ENCODE measurements at places on chromosomes 5 and 9.

GRCh38 chr5:32708949-32709348 is 2.2 kb upstream of the NPR3 start:
- DNase-seq, result no peak

DNA sequence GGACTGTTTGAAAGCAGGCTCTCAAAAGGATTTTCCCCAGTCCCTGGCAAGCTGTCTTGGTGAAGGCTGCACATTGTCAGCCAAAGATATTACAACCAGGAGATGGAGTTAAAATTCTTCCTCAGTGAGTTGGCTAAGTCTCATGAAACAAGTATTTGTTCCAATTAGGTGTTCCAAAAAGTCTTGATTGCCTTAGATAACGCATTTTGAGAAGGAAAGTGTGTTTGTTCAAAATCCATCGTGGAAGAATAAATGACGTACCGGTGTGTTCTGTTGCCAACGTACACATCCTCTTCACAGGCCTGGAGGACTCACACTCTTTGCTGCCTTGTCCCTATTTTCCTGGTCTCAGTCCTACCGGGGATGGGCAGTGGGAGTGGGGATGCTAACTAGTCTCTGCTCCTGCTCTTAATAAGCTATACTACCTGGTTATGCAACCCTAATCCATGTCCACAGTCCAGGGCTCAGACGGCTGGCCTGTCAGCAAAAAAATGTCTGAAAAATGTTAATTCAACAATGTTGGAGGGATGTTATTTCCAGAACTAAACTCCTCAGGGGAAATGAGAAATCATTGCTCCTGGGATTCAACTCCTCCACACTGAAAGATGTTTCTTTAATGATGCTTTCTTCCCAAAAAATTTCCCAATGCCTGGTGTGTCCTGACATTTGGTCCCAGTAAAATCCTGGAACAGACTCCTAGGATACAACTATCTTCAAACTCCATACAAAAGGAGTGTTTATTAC is 175.3 kb upstream of the KLF9 start:
- no peak for DNase-seq

- peak; percentile 43 for DNase-seq
Observed at GRCh38 chr5:118891252-118891651, 97.1 kb downstream of the DTWD2 start.

DNA sequence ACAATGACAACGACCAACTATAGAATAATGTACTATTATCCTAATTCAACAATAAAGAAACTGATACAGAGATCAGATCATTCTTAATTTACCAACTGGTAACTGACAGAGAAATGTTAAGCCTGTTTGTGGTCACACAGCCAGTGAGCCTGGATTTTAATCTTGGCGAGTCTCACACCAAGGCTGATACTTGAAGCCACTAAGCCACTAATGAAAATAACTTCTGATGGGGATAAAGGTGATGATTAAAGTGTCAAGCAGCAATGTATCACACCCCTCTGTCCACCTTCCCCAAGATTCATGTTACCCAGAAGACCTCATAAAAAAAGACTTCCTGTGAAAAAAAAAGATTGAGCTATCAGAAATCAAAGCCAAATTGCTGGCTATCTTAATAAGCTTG is 350.5 kb downstream of the SPOCK1 start:
- DNase-seq, result no peak

DNA sequence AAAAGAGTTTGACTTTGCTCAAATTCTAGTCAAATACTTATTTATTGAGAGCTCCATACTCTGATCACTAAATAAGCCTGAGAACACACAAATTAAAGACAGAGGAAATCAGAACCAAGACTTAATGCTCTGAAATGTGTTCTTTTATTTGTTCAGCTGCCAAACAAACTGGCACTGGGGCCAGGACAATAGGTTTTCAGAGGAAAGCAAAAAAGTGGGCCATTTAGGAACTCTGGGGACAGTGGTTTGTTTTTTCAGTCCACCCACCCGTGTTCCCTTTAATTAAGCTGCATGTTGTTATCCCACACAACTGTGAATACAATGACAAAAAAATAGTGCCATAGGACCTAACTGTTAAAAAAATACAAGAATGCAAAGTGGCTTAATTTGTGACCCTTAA is 95.4 kb upstream of the RETREG1 start:
- peak; percentile 13 for DNase-seq

DNA sequence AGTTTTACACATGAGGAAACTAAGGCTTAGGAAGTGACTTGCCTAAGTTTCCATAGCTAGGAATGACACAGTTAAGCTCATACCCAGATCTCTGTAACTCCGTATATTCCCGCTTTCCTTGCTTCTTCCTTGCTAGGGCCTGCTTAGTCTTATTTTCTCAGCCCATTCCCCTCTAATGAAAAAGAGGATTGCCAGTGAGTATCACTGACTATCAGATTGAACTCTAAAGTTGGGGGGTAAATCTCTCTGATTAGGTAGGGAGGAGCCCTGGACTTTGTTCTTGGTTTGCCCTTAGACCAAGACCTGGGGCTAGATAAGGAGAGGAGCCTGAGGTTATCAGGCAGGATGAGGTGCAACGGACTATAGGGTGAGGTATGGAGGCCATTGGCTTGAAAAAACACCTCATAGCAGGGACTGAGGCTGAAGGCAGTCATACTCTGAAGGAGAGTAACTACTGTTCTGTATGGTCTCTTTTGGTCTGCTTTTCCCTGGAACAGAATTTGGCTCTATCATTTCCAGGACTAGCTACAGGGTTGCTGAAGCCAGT is 2.5 kb downstream of the TRIM32 start:
- no peak for DNase-seq

DNA sequence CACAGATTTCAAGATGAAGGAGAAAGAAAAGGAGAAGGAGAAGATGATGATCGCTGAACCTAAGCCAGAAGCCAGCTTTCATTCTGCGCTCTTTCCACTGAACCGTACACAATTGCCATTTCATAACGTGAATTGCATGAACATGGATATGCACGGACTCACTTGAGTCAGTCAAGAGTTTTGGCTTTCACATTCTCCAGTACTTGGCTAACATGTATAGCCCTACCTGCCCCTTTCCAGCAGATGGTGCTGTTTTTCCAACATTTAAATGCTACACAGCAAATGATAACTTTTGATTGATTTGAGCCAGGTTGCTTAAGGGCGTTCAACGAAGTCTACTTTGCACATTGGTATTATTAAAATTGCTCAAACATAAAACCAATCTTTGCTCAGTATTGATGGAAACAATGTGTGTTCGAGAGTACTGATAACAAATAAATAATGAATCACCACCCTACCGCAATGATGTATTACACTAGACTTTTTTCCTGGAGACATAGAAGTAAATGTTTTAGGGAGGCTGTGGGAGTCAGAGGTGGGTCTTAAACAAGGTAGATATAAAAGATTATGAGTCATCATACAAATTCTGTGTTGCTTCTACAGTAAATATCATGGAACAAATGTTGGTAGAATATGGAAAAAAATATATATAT is 196.4 kb downstream of the TRPM3 start:
- DNase-seq, result peak; percentile 85

- DNase-seq, result no peak
Observed at GRCh38 chr5:131316822-131317221, 53.0 kb downstream of the CDC42SE2 start.

GRCh38 chr5:1391691-1392090 is 46.8 kb upstream of the CLPTM1L start:
- DNase-seq, result no peak

DNA sequence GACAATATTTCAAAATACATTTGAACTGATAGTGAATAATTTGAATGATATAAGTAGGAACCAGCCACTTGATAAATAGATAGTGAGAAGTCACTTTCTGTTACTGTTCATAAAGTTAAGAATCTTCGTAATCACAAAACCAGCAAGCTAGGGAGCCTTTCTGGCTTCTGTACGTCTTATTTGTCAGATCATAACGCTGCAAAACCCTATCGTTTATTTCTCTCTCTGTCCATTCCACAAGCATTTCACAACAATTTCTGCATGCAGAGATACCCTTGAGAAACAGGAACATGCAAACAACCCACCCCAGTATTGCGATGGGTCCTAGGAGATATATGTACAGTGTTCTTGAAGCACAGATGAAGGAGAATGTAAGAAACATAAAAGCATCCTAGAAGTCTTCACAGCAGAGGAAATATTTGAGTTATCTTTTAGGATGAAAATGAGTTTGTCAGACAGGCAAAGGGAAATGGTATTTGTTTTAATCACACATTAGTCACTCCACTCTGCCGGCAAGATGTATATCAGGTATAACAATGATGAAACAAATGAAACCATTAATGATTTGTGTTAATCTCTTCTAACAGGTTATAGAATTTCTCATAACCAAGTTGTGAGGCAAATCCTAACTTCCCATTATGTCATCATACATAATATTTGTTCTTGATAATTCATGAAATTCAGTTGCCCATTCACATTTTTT is 668.7 kb upstream of the FTMT start:
- DNase-seq, result no peak

- no peak for DNase-seq
Observed at GRCh38 chr9:127586096-127586495, 26.0 kb upstream of the STXBP1 start.

DNA sequence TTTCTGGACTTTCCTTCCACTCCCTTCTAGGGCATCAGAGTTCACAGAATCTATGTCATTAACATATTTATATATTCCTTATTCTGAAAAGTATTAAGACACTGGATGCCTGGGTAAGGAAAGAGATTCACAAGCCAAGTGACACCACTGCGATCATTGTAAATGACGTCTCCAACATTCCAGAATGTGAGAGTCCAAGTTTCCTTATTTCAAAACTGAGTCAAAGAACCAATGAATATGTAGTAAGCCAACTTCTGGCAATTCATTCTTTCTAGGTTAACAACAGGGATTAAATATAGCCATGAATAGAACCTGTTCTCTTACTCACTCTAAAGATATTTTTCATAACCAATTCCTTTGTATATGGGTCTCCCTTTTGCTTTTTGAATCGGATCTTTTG is 18.1 kb downstream of the RAI14 start:
- no peak for DNase-seq

GRCh38 chr5:39137819-39138451 is 63.7 kb upstream of the RICTOR start:
- no peak for DNase-seq

DNA sequence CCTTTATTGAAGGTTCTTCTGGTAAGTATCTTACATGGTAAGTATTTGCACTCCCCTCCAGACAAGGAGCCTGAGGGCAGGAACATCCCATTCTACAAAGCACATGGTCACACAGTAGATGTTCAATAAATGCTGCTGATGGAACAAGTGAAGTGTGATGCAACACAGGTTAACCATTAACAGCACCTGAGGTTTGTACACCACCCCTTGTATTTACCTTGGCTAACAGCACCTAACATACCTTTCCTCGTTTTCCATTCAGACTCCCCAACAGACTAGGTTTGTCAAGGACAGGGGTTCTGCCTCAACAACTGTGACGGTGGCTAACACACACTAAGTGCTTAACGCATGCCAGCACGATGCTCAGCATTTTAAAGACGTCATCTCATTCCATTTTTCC is 213.6 kb downstream of the MAPKAP1 start:
- DNase-seq, result no peak

- peak; percentile 53 for DNase-seq
Observed at GRCh38 chr9:111399772-111400563, 69.9 kb upstream of the OR2K2 start.

DNA sequence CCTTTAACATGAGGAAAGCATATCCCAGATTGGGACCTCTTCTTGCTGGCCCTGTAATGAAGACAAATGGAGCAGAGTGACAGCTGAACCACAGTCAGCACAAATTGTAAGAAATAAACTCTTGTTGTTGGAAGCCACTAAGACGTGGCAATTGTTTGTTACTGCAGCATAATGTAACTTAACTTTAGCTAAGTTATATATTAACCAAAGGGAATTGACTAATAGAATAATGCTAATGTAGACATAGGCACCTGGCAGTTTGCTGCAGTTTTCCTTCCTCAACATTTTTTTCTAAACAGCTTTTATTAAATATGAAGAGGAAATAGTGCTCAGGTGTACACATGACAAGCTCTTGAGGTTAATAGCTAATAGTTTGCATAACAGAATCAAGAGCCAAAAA is 300.7 kb upstream of the SLC30A5 start:
- no peak for DNase-seq

GRCh38 chr9:122016744-122017143 is 76.4 kb downstream of the TTLL11 start:
- DNase-seq, result no peak

DNA sequence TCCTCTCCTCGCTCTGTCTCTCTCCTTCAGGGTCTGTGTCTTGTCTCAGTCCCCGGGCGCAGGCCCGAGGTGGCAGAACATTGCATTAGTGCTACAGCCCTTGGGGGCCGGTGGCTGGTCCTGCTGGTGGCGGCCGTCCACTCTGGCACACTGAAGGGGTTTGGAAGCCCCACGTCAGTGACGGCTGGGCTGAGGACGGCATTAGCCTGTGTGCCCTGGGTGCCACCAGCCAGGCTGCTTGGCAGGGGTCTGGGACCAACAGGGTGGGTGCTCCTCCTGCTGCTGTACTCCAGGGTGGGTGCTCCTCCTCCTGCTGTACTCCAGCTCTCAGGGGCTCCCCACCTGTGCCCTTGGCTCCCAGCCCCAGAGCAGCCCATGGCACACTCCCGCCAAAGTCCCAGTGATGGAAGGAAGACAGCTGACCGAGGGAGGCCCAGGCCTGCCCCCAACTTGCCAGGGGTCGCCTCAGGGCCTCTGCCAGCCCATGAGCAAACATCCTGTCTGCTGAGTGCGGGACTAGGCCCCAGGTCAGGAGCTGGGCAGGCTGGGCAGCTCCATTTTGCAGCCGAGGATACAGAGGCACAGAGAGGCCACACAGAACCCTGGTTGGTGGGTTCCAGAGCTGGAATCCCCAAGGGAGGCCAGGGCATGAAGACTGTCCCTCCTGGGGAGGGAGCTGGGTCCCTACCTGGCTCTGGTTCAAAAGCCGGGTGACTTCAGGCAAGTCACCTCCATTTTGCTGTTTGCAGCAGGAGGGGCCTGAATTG is 27.3 kb downstream of the SARDH start:
- no peak for DNase-seq

- DNase-seq, result peak; percentile 28
Observed at GRCh38 chr5:33892620-33893137, 889 bp upstream of the ADAMTS12 start.

DNA sequence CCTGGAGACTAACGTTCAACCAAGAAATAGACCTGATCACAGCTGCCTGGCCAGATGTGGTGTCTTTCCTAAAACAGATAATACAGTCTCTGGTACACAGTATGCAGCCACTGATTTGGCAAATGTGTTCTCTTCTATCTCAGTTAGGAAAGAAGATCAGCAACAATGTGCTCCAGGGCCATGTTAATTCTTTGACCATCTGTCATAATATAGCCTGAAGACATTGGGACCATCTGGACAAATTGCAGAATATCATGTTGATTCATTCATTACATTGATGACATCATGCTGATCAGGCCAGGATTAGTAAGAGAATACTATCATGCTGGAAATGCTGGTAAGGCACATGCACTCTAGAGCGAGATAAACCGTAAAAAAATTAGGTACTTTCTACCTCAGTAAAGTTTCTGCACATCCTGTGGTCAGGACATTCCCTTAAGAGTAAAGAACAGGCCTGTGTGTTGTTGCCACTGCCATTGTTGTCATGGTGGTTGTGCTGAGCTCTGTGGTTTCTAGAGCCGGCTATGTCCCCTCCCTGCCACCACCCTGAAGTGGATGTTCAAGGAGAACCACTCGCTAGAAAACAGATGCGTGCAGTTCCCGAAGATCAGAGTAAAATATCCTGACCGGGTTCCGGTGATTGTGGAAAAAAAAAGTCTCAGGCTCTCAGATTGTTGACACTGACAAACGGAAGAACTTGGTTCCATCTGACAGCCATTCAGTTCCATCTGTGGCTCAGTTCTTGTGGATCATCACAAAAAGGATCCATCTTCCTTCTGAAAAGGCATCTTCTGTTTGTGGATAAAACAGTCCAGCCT is 6.4 kb upstream of the JMY start:
- DNase-seq, result no peak

- DNase-seq, result no peak
Observed at GRCh38 chr9:69412741-69413150, 87.7 kb downstream of the ENTREP1 start.
